ENCODE measurements at places on chromosomes 7 and 10.

- no peak for DNase-seq
These were observed 22.0 kb upstream of the ABCB4 start for GRCh38 chr7:87497482-87497881.

DNA sequence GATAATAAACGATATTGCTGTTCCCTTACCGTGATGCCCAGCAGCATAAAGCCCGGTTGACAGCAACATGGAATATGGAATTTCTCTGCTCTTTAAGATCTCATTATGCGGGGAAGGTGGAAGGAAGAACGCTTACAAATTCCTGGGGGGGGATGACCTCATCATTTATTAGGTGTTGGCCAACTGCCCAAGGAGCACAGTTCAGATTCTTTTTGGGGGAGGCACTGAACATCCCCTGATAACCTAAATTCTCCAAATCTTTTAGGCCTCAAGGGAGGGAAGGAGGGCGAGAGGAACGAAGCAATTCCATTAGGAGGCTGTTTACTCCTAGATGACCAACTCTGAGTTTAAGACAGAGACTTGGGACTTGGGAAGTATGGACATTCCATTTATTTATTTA, 5.2 kb upstream of the COL26A1 start:
- no peak for DNase-seq

- DNase-seq, result no peak
These were observed 28.7 kb downstream of the LCOR start for GRCh38 chr10:96860631-96861277.

DNA sequence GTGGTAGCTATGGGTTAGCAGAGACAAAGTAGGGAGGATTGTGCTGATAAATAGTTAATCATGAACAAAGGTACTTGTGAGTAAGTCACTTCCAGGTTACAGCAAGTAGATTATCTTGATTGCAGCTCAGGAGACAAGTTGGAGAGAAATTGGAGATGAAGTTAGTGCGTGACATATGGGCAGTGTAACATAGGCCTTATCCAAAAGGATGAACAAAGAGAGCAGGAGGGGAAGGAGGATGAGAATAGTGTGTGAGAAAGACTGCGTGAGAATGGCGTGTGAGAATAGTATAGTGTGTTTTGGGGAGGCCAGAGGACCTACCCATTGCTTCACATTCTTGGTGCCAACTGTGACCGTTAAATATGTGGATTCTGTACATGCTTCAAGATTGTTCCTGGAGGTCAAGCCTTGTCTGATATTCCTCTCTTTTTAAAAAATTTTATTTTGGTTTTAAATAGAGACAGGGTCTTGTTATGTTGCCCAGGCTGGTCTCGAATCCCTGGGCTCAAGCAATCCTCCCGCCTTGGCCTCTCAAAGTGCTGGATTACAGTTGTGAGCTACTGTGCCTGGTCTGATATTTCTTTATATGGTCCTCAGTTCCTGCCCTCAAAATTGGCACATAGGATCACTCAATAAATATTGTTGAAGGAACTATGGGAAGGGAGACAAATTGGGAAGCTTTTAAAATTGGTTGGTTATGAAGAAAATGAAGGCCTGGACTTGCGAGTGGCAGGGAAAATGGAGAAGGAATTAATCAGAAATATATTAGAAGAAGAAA, 3.2 kb downstream of the VCL start:
- DNase-seq, result no peak

- DNase-seq, result peak; percentile 78
These were observed 10.5 kb upstream of the CRPPA start for GRCh38 chr7:16431646-16432424.

DNA sequence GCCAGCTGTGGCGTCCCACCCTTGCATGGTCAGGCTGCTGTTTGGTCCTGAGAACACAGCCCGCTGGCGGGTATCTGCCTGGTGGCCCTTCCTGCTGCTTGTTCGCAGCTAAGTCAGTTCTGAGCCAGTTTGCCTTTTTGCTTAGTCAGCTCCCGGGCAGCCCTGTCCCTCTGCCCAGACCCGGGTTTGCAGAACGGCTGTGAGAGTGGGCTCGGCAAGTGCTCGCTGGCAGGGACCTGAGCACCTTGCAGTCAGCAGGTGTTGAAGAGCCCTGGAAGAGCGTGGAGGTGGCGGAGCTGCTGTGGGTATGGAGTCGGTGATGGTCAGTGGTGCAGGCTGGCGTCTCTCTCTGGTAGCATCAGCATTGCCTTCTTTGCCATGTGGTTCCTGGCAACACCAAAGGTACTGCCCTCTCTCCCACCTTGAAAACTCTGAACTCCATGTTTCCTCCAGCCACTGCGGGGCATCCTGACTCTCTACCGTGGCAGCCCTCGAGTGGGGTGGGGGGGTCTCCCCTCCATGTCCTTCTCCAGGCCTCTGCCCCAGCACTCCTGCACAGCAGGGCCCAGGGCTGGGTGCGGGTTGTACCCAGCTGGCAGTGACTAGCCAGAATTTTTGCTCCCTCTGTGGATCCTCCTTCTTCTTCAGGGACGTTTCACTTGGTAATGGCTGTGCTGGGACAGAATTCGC, 4.6 kb downstream of the INPP5A start:
- DNase-seq, result no peak

DNA sequence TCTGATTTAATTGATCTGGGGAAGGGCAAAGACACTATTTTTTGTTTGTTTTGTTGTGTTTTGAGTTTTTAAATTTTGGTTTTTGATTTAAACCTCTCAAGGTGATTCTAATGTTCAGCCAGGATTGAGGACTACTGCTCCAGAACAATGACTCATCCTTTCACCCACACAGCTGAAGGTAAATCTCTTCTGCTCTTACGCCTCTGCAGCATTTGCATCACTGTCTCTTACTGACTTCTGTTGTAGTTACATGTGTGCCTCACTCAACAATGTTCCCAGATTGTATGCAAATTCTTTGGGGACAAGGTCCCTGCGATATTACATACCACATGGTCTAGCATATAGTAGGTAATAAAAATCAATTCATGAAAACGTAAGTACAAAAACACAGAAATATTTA, 467.5 kb upstream of the LRRN3 start:
- no peak for DNase-seq

GRCh38 chr7:87359366-87359765, 13.9 kb downstream of the CROT start:
- DNase-seq, result no peak

DNA sequence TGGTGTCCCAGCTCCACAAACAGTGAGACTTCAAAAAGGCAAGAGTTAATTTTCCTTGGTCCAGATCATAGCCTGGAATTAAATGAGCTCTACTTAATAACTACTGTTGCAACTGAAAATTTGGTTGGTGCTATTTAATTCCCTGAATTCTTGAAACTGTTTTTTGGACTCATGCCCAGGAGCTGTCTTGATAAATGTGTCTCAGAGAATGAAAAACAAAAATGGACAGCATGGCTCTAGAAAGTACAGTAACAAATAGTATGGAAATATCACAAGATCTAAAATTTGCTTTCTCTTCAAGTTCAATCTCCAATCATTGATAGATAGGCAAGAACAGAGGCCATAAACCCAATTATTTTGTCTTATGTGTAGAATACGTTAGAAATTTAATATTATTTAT, 42.5 kb downstream of the CCDC71L start:
- no peak for DNase-seq

DNA sequence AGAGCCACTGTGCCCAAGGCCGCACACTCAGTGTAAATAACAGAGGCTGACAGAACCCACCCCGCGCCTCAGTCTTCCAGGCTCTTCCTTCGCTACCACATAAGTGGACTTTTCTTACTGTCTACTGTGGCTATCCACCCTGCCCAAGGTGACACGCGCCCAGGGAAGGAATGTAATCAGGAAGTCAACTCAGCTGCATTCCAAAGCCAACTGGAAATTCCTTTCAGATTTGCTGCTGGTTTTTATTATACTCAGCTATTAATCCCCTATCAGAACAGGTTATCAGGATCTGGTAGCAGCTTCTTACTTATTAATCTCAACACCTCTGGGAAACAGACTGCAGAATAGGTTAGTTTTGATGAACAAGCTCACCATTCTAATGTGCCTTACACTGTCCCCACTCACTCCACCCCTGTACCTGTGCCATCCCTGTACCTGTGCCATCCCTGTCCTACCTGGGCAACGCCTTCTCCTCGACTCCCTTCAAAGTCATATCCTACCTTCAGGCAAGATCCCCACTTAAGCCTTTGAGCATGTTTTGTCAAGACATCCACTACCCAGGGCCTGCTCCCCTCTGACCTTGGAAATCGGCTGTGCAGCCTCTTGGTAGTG, 90.7 kb downstream of the NHLRC2 start:
- DNase-seq, result peak; percentile 83

DNA sequence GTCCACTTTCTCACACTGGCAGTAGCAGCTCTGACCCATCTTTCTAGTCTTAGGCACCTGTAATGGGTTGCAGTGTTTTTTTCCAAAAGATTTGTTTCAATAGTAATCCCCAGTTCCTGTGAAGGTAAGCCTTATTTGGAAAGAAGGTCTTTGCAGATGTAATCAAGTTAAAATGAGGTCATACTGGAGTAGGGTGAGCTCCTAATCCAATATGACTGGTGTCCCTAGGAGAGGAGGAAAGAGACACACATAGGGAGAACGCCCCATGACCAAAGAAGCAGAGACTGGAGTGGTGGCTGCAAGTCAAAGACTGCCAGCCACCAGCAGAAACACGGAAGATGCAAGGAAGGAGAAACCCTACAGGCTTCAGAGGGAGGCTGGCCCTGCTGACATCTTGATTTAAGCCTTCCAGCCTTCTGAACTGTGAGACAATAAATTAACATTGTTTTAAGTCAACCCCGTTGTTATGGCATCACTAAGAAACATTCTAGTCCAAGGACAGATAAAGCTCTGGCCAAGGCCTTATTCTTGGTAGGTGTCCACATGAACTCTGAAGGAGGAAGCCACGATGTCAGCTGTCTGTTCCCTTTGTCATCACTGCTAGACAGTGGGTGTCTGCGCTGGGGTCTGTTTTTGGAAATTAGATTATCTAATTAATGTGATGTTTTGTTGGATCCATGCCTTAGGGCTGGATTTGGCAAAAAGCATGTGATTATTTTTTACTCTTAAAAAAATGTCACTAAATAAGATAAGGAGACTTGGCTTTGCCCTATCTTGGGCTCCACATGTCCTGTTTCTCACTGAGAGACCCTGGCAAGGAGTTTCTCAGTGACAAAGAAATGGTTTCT, 214.9 kb downstream of the KCNMA1 start:
- DNase-seq, result no peak

- DNase-seq, result no peak
These were observed 47.5 kb upstream of the DMBT1 start for GRCh38 chr10:122513053-122513452.

DNA sequence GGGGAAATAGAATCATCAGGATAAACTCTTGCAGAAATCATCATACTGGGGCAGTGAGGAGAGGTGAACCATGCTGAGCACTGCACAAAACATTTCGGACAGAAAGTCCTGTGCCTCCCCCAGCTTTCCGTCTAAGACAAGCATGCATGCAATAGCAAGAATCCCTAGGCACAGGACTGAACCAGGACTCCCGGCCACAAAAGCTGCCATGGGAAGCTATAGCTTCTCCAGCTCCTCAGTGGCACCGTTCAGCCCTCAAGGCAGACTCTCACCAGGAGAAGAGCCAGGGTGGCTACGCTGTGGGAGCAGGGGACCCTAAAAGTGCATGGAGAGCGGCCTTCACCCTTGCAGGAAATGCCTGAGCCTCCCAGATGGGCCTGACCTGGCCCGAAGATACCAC, 70.8 kb downstream of the ASB13 start:
- no peak for DNase-seq

DNA sequence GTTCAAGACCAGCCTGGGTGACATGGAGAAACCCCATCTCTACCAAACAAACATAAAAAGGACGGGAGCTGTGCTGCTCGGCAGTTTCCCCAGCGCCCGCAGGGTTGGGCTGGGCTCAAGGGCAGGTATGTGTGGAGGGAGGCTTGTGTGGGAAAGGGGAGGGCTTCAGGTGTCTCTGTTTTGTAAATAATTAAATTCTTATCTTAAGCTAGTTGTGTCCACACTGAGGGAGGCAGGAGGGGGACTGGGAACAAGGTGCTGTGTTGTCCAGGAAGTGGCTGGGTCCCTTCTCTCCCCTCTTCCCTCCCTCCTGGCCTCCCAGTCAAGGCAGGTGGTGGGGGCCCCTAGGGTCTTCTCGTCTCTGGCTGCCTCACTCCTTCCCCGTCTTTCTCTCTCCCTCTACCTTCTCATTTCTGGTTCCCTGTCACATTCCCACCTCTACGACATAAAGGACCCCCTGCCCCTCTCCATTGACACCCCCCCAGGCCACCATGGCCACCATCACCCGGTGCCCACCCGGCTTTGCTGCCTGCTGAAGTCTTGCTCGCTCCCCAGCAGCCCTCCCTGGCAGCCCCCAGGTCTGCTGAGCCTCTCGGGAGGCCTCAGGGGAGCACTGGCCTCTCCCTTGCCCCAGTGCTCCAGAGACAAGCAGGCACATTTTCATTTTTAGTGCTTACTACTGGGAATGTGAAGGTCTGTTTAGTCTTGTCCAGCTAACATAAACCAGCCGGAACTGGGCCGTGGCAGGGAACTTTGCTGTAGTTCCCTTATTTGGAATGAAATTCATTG, 19.3 kb downstream of the NEURL1 start:
- DNase-seq, result no peak

- no peak for DNase-seq
These were observed 1107.2 kb upstream of the CELF2 start for GRCh38 chr10:9910446-9910845.

DNA sequence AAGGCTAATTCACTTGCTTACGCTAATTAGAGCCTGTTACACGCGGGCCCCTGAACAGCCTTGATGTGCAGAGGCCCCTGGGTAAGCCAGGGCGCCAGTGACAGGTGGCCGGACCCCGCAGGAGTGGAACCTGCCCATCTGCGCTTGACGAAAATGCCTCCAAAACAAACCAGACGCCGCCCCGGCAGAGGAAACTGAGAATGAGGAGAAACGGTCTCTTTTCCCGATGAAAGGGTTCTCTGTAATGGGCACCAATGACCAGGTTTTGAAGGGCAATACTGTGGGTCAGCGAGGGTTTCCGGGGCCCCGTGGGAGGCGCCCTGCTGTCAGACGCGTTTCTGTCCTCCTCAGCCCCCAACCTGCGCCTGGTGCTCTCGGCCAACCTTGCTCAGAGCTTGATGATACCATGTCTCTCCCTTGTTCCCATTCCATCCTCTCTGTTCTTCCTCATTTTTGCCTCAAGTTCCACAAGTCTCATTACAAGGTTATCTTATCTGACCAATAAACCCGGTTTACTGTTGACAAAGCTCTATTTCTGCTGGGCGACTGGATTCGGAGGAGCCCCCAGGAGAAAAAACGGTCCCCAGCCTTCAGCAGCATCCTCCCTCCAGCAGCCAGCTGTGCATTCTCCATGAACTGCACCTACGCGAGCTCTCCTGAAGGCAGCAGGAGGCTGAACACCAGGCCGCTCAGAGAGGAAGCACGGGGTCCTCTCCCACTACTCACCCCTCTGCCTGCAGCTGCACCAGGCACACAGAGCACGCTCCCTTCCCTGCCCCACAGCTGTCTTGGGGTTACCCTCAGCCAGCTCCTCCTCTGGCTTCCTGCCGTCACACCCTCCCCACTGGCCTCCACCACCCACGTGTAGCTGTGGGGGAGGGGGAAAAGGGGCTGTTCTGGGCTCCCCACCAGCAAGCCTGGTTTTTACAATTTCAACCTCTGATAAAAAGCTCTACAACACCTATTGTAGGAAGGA, 202.0 kb downstream of the MAD1L1 start:
- no peak for DNase-seq
